Activated CD4-positive, alpha-beta T cell treated with anti-CD3 and anti-CD28 coated beads for 36 hours (primary cell): ENCODE measurements at places on chromosomes 2 and 18. TPM values are rescaled to one million over a fixed set of nuclear protein-coding genes. Genes with fewer than 3 reads are reported as not detected.

Gene C2orf78
- total RNA-seq: not detected

DNA sequence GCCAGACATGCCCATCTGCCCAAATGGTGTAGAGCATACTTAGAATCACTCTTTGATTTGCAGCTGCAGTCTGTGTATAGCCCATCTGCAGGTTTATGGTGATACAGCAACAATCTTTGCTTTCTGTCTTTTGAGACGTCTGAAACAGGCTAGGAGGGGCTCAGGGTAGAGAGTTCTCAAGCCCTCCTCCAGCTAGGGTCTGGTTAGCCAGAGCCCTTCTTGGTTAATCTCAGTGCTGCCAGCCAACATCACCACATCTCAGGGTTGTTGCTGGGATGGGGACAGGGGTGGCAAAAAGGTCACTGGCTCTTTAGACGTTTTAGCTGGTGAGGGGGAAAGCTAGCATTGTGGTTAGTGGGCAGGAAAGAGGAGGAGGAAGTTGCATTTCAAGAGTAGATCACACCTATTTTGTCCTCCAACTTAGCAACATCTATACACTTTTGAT is 136.6 kb upstream of the ACAA2 start:
- H3K4me3 ChIP-seq: no peak overlapping the region
- H3K27me3 ChIP-seq: no peaks in the 10 kb centered on the region
- no peak overlapping the region for H3K27ac ChIP-seq
- H3K36me3 ChIP-seq: no peaks in the 10 kb centered on the region
- peaks cover 37% of the 10 kb centered on the region for H3K4me1 ChIP-seq

GRCh38 chr2:102181919-102182635 is 4.7 kb upstream of the IL1RL2 start:
- H3K27me3 ChIP-seq: peaks cover 5% of the 10 kb centered on the region
- no peak overlapping the region for H3K4me3 ChIP-seq
- DNase-seq: no peak
- H3K36me3 ChIP-seq: peaks cover 9% of the 10 kb centered on the region
- no peak overlapping the region for H3K27ac ChIP-seq

- H3K27ac ChIP-seq: no peak overlapping the region
- peaks cover 14% of the 10 kb centered on the region for H3K36me3 ChIP-seq
- peaks cover 46% of the 10 kb centered on the region for H3K4me1 ChIP-seq
- H3K4me3 ChIP-seq: no peak overlapping the region
Measured at GRCh38 chr2:157789256-157789655, 86.9 kb downstream of the ACVR1 start.

GRCh38 chr2:121049131-121049530 is 235.9 kb downstream of the TFCP2L1 start:
- DNase-seq: no peak
- H3K27me3 ChIP-seq: no peaks in the 10 kb centered on the region
- no peaks in the 10 kb centered on the region for H3K36me3 ChIP-seq
- no peaks in the 10 kb centered on the region for H3K4me1 ChIP-seq

- DNase-seq: no peak
- H3K4me1 ChIP-seq: no peaks in the 10 kb centered on the region
- H3K36me3 ChIP-seq: no peaks in the 10 kb centered on the region
- H3K4me3 ChIP-seq: no peak overlapping the region
- H3K27me3 ChIP-seq: peaks cover under 1% of the 10 kb centered on the region
- no peak overlapping the region for H3K27ac ChIP-seq
Measured at GRCh38 chr2:239025096-239025801, 177.4 kb downstream of the TWIST2 start.

DNA sequence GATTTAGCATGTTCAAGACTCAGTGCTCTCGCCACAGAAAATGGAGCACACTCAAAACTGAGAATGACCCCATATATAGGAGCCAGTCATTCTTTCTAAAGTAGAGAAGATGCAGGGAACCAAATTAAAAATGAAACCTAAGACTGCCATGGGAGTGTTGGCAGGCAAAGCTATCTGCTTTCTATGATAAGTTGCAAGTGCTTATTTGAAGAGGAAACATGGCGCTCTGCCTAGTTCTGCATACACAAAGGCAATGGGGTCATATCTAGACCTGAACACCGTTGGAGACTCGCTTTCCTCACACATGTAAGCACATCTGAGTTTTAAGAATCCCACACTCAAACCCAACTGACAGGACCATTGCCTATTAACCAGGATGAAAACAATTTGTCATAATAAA is 292.5 kb downstream of the ALK start:
- H3K36me3 ChIP-seq: no peaks in the 10 kb centered on the region
- H3K27ac ChIP-seq: no peak overlapping the region
- H3K4me3 ChIP-seq: no peak overlapping the region
- peaks cover 29% of the 10 kb centered on the region for H3K27me3 ChIP-seq
- no peaks in the 10 kb centered on the region for H3K4me1 ChIP-seq
- no peak for DNase-seq

- no peaks in the 10 kb centered on the region for H3K4me1 ChIP-seq
- no peak overlapping the region for H3K27ac ChIP-seq
- H3K27me3 ChIP-seq: peaks cover 15% of the 10 kb centered on the region
- DNase-seq: no peak
- H3K4me3 ChIP-seq: no peak overlapping the region
Measured at GRCh38 chr2:132645722-132646539, 24.1 kb downstream of the LYPD1 start.
